ENCODE measurements at places on chromosomes 11 and 22. TPM values are rescaled to one million over a fixed set of nuclear protein-coding genes. Genes with fewer than 3 reads are reported as not detected.

HTR3B gene
- total RNA-seq = not detected

- DNase-seq = no peak
Observed at GRCh38 chr11:76077575-76078150, 128.6 kb downstream of the WNT11 start.

- DNase-seq = peak; percentile 16
Observed at GRCh38 chr11:1194977-1195681, 27.7 kb upstream of the MUC5B start.

DNA sequence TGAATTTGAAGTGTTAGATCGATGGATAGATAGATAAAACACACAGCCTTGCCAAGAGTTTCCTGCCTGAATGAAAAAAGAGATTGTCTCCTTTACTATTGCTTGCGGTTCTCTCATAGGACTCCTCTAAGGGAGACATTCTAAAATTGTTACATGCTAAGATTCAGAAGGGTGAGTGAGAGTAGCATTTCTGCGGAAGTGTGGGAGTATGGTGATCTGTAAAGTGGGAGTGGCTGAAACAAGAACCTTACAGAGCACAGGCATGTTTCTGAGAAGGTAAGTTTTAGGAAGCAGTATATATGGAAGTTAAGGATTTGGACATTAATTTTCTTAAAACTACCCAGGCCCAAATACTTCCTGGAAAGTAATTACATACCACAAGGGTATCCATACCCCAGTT lies 139.6 kb downstream of the TRIM44 start:
- DNase-seq = no peak

- no peak for DNase-seq
Observed at GRCh38 chr11:62217191-62217748, 8.8 kb downstream of the SCGB2A1 start.

- peak; percentile 91 for DNase-seq
Observed at GRCh38 chr11:57668434-57668782, 494 bp downstream of the ZDHHC5 start.

Measured in upper lobe of left lung (tissue), 6 donors.